G401 (cell line): ENCODE measurements at places on chromosomes 12 and 14.

GRCh38 chr14:76467711-76468155 lies 91.8 kb downstream of the ESRRB start:
- no peak for DNase-seq

GRCh38 chr14:50608302-50608851 lies 48.4 kb downstream of the ATL1 start:
- DNase-seq, result no peak

GRCh38 chr14:97267509-97267908 lies 470.3 kb downstream of the VRK1 start:
- DNase-seq, result no peak

DNA sequence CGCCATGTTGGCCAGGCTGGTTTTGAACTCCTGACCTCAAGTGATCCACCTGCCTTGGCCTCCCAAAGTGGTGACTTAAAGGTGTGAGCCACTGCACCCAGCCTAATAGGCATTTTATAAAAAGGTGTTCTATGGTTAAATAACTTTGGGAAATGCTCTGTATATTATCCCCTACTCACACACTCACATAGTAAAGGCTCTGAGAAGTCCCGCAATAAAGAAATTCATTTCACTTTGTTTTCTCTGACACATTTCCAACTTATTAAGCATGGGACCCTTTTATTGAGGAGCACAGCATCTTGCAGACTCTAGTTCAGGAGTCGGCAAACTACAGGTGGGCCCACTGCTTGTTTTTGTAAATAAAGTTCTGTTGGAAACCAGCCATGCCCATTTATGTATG lies 63.9 kb downstream of the RNFT2 start:
- DNase-seq, result no peak

DNA sequence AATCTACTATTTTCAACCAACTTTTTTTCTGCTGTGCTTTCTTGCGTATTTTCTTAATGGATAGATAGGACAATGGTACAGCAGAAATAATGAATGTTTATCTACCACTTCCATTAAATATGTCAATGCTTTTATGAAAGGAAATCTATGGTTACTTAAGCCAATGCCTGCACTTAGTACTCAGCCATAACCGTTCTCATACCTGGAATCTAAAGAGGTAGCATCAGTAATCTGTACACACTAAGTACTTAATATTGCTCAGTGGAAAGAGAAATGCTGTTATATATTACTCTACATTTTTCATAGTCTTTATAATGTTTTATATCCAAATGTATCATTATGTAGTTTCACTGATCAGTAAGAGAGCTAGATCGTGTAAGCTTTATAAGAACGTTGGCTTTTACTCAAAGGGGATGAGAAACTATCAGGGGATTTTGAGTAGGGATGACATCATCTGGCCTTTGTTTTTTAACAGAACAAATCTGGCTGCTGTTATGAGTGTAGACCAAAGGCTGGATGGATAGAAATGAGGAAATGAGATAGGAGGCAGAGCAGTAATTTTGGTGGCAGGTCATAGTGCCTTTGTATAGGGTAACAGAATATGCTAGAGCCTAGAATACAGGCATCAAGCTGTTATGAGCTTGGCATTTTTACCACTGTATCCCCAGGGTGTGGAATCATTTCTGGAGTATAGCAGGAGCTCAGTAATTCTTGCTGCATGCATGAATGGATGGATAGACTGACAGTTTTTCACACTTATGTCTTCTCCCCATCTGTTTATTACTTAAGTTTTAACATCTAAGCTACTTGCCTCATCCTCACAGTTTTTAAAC lies 34.0 kb downstream of the ALG10B start:
- DNase-seq, result no peak

DNA sequence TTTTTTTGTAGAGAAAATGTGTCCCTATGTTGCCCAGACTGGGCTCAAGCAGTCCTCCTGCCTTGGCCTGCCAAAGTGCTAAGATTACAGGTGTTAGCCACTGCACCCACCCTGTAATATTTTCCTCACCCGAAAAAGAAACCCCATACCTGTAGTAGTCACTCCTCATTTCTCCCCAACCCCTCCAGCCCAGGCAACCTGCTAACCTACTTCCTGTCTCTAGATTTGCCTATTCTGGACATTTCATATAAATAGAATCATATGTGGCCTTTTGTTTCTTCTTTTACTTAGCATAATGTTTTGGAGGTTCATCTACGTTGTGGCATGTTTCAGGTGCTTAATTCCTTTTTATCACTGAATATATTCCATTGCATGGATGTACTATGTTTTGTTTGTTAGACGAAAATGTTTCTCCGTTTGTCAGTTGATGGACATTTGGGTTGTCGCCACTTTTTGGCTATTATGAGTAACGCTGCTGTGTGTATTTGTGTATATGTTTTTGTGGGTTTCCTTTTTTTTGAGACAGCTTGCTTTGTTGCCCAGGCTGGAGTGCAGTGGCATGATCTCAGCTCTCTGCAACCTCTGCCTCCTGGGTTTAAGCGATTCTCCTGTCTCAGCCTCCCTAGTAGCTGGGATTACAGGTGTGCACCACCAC lies 6.2 kb downstream of the ANKRD13A start:
- DNase-seq, result no peak

DNA sequence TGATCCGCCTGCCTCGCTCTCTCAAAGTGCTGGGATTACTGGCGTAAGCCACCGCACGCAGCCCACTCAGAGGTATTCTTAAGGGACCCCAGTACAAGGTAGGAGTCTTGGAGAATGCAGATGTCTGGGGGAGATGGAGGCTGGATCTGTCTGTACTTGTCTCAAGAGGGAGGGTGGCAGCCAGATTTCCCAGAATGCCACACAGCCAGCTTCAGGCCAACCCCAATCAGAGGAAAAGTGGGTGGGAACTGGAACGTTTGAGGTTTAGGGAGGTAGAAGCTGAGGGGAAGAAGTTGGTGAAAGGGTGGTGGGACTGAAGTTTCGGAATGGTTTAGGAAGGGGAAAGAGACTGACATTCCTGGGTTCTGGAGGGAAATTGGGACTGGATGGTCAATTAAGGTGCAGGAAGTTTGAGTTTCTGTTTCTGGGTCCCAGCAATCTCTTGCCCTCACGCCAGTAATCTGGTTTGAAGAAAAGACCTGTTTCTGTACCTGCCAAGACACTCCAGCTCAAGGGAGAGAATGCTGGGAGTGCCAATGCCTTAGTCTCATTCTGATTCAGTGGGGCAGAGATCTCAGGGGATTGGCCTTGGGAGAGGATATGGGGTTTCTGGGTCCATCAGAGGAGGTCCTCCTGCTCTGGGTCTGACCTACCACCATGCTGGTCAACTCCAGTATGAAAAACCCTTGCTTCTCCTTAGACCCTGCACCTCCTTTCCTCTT lies 8.1 kb upstream of the ZNF385A start:
- no peak for DNase-seq

DNA sequence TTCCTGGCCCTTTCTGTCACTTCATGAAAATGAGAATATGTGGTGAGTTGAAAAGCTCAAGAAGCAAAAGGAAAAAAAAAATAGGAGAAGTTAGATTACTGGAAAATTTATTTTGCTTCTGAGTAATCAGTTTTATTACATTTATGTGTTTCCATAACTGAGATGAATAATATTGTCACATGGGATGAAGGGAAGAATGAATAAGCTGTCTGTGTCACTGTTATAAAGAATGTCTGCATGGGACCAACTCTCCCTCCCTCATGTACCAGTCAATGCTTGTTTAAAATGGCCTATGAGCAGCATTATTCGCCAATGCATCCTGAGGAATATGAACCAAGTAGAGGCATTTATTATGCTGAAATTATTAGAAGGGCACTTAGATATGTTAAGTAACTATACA lies 246.3 kb downstream of the PRKD1 start:
- DNase-seq, result no peak

DNA sequence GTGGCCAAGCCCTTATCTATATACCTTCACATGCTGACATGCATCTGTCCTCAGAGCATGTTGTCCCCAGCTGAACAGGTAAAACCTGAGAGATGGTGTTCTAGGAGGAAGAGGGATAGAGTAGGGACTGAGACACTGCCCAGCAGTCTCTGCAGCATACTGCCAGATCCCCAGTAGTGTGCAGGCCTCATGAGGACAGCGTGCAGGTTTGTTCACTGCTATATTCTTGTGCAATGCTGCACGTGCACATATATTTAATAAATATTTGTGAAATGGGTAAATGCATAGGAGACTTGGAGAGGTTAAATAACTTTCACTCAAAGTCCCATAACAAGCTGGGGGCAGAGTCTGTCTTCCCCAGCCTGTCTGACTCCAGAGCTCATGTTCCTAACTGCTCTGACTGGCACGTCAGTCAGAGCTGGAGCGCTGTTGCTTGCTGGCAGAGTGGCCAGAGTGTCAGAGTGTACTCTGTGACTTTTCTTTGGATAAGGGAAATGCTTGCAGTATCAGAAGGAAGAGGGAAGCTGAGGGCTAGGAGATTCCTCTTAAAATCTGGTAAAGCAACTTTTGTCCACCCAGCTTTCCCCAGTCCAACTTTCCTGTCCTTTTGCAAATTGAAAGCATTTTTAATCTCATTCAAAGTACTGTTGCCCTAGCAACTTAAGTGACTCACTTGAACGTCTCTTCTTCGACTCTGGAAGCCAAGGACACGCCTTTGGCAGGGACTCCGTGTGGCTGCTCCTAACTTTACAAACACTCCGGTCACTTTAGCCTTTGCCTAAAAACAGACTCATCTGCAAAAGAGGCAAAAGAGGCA lies 14.9 kb upstream of the POLR3B start:
- peak; percentile 11 for DNase-seq

- DNase-seq, result no peak
Measured at GRCh38 chr12:38101753-38102152, 214.8 kb upstream of the ALG10B start.

DNA sequence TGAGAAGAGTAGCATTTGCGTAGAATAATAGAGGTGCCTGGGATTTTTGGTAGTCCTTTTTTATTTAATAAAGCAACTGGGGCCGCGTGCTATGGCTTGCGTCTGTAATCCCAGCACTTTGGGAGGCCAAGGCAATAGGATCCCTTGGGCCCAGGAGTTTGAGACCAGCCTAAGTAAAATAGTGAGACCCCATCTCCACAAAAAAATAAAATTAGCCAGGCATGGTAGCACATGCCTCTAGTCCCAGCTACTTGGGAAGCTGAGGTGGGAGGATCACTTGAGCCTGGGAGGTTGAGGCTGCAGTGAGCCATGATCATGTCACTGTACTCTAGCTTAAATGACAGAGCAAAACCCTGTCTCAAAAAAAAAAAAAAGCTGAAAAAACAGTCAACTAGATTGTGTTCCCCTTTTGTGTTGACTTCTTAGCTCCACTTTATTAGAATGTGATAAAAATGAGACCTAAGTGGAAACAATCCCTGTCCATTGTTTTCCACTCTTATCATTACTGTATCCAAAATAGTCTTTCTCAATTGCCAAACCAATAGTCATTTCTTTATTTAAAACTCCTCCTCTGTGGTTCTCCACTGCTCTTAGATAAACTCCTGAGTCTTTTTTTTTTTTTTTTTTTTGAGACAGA lies 7.4 kb downstream of the PRKCH start:
- no peak for DNase-seq

DNA sequence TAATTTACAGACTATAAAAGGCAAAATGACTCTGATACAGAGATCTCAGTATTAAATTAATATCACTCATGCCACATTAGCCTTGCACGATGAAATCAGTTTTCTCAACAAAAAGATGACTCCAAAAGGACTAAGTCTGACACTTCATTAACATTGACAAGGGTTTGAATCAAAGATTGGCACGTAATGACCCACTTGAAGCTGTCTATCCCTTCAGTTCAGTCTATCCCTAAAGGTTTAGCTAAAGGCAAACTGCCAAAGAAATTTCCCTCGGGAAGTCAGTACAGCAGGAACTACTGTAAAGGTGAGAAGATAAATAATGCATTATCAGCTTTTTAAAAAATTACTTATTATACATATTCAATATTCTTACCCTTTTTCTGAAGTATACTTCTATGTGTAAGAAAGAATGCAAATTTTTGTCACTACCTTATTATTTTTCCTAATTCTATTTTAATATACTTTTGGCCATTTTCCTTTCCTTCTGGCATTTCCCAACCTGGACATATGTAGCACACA lies 127.1 kb downstream of the NELL2 start:
- DNase-seq, result peak; percentile 50

DNA sequence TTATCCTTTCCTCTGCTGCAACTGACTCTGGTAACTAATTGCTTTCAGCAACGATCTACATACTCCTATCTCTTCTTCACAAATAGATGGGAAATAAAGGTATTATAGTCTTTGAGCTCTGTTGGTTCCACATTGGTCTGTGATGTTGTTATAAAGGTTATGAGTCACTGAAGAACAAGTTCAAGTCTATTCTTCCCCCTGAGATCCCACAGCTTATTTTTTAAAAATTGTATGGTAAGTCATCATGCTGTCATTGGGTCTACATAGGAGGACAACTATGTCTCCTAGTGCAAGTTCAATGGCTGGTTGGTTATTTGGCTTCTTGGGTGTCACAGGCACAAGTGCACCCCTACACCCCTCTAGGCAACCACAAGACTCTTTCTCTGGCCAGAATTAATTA lies 49.6 kb upstream of the PTCSC3 start:
- no peak for DNase-seq

- no peak for DNase-seq
Measured at GRCh38 chr12:2415568-2415944, 362.8 kb downstream of the CACNA1C start.

DNA sequence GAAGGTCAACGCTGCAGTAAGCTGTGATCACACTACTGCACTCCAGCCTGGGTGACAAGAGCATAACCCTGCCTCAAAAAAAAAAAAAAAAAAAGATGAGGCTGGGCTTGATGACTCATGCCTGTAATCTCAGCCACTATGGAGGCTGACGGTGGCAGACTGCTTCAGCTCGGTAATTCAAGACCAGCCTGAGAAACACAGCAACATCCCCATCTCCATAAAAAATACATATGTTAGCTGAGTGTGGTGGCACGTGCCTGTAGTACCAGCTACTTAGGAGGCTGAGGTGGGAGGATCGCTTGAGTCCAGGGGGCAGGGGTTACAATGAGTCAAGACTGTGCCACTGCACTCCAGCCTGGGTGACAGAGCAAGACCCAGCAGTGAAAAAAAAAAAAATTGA lies 50.4 kb downstream of the GXYLT1 start:
- no peak for DNase-seq

DNA sequence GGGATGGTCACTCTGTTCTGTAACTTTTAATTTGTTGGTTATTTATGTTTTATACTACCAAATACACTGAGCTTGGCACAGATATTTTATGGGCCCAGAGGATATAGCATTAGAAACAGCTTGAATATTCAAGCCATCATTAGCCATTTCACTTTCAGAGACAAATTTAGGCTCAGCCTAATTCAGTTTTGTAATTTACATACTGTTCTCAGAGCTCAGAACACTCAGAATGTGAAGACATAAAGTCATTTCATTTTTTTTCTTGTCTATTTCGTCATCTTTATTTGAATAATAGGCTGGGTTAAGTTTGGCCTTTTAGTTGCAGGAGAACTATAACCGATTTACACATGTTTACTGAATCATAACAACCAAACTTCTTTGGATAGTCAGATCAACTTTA lies 361.7 kb downstream of the SNAPC1 start:
- DNase-seq, result no peak

GRCh38 chr14:33762161-33762851 lies 188.6 kb downstream of the EGLN3 start:
- no peak for DNase-seq

- no peak for DNase-seq
Measured at GRCh38 chr14:39233680-39234326, at the start of gene MIA2. Gene MIA2, plus strand, starts transcription at chr14:39233915. Its CDS starts 200 bp downstream, at chr14:39234115.

- DNase-seq, result no peak
Measured at GRCh38 chr12:3409662-3410061, 81.3 kb upstream of the PRMT8 start.
